Head of caudate nucleus (tissue), 42 donors: ENCODE measurements at places on chromosomes 6 and 20.

DNA sequence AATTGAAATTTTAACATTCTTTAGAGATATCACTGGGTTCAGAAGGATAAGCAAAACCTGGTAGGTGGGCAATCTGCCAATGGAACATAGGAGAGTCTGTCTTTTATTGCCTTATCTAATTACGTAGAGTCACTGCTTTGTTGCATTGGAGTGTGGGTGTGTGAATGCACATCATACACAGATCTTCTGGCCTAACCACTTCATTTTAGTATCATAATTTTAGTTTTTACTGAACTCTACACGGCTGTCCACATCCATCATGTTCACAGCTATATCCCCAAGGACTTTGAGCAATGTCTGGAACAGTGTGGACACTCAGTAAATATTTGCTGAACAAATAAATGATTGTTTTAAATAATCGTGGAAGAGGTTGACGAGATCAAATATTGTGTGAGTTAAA, 104.6 kb upstream of the AKIRIN2 start:
- DNase-seq = no peak

- DNase-seq = no peak
These were observed 57.0 kb downstream of the SOBP start for GRCh38 chr6:107546691-107547450.

- no peak for DNase-seq
These were observed 97.1 kb upstream of the GRIK2 start for GRCh38 chr6:101296169-101296960.

DNA sequence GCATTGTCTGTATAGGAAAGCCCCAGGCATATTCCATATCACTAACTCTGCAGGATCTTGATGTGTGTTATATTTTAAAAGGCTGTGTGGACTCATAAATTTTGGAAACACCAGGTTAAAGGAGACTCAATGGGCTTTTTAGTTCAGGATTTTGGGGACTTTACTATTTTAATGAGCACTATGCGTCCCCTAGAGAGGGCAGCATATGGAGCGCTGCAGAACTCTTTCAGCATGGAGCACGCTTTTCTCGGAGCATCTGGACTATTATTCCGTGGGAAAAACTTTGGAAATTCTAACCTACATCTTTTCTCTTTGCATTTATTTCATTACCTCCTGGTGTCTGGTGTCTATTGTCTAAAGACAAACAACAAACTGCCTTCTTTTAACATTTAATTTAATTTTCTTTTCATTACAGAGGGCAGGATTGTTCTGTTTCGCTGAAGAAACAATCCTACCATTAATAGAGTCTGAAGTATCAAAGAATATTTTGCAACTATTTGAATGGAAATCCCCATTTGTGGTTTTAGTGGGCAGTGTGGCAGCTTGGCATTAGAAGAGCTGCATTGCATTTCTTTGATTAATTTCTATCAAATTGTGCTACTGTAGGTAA, 399.9 kb upstream of the HSF2 start:
- DNase-seq = no peak

GRCh38 chr6:71588490-71588889, 297.9 kb upstream of the RIMS1 start:
- DNase-seq = no peak

- DNase-seq = no peak
These were observed 21.0 kb upstream of the RSPH4A start for GRCh38 chr6:116595247-116595646.

- DNase-seq = no peak
These were observed 480.7 kb downstream of the CD83 start for GRCh38 chr6:14598017-14598864.

GRCh38 chr6:106379951-106380350, 19.4 kb downstream of the CRYBG1 start:
- DNase-seq = no peak

DNA sequence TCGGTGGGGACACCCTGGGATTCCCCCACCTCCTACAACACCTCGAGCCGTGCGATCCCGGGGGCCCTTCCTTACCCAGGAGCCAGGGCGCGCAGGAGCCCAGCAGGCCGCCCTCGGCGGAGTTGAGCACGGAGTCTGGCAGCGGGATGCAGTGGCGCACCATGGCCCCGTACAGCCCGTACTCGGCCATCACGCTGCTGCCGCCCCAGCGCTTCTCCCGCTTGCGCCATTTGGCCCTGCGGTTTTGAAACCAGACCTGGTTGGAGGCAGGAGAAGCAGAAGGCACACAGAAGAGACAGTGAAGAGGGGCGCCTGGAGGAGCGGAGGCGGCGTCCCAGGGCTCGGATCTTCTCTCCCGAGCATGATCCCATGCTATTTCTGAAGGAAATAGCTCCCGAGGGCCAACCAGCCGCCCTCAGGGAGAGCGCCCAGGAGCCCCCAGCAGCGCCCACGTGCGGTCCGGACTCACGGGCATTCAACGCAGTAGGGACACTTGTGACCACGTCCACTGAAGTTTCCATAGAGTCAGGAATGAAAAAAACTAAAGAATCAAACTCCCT, 4.3 kb downstream of the VSX1 start:
- DNase-seq = peak; percentile 55

GRCh38 chr6:88513920-88514319, 347.8 kb upstream of the CNR1 start:
- no peak for DNase-seq

DNA sequence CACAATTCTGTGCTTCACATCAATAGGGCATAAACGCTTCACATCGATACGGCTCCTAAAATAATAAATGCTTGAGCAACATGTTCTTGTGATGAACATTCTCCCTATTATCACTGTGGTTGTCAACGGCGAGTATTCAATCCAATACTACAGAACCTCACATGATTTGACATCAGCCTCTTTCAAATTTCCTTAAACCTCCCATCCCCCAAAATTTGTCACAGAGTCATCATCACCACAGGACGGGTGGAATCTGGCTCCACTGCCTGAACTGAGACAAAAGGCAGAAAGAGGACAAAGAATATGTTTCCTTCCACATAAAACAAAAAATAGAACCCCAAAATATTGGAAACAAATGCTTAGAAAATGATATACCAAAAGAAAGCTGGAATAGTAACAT, 7.3 kb downstream of the THEMIS start:
- no peak for DNase-seq

- DNase-seq = no peak
These were observed 142.9 kb downstream of the HIVEP2 start for GRCh38 chr6:142802124-142802523.

- no peak for DNase-seq
These were observed 601.9 kb downstream of the HTR1B start for GRCh38 chr6:76861403-76861802.

GRCh38 chr20:42255821-42256220, 637.6 kb upstream of the CHD6 start:
- DNase-seq = no peak

DNA sequence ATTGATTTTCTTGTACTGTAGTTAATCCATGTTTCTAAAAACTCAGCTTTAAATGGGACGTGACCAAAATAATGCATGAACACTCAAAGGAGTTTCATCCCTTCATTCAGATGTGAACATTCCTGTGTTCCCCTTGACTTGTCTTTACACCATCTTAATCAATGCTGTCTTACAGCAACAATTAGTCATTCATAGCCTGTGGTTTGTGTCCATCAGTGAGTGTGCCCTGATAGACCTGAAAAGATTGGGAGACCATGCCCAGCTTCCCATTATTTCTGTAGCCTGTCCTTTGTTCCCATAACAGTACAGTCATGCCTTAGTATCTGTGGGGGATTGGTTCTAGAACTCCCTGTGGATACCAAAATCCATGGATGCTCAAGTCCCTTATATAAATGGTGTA, 23.9 kb downstream of the NT5E start:
- DNase-seq = no peak

DNA sequence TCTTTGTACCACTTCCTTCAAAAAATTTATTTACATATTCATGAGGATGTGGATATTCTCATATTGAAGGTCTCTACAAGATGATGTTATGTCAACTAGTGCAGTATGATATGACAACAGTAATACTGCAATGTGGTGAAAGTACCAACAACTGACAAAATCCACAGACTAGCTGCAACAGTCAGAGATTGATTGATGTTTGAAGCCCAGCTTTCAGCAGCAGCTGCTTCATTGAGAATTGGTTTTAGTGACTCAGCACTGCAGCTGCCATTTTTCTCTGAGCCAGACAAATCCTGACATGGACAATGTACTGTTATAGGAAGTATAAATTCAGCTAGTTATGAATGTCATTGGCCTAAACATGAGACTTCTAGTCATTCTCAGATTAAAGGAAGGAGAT, 53.8 kb downstream of the PKIB start:
- no peak for DNase-seq

GRCh38 chr6:73614802-73615201, 39.0 kb downstream of the SLC17A5 start:
- no peak for DNase-seq

DNA sequence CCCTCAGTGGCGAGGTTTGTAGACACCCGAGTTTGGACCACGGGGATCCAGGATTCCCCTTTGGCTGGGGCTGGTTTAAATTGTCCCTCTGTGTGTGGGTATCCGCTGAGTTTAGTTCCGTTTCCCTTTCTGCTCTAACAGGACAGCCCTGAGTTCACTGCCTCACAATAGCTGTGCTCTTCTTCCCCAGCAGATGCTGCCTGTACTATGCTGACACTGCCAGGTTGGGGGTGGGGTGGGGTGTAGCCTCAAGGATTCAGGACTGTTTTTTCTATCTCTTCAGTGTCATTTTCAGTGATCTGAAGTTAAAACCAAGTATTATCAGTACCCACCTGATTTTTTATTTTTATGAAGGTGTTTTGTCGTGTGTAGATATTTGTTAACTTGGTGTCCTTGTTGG, 655.0 kb downstream of the COL12A1 start:
- no peak for DNase-seq

DNA sequence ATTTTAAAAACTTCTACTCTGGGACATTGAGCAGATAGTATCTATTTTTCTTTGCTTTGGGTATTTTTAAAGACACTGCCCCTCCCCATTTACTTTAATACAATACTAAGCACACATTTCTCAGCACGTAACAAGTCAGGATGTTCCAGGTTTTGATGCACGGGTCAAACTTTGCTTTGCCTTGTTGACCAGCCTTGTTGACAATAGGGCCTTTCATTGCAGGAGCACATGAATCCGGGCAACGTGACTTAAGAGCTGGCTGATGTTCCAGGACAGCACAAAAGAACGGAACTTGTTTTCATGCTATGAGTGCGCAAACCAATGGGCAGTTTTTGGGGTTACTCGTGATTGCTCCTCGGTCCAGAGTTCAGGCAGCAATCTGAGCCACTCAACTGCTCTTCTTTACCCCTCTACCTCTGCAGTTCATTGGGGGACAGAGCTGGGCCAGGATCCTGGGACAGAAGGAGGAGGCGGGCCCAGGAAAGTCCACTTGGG, 78.6 kb upstream of the SLC22A16 start:
- DNase-seq = peak; percentile 89

GRCh38 chr20:46543033-46543432, 7.4 kb downstream of the OCSTAMP start:
- no peak for DNase-seq

GRCh38 chr6:78611102-78611620, 256.2 kb upstream of the IRAK1BP1 start:
- no peak for DNase-seq
